Activated T-cell treated with anti-CD3 and anti-CD28 coated beads, Interleukin-2, amount 50 U/mL, for 72 hours (primary cell): ENCODE measurements at places on chromosomes 4 and X. TPM values are rescaled to one million over a fixed set of nuclear protein-coding genes. Genes with fewer than 3 reads are reported as not detected.

Gene HSFX4
- total RNA-seq = not detected

Gene FAAH2
- total RNA-seq = 29.4 TPM

Gene STARD8
- total RNA-seq = 1.3 TPM

Gene ESX1
- total RNA-seq = not detected

Gene DCAF12L2
- total RNA-seq = not detected

Gene TKTL2
- total RNA-seq = not detected

Gene TSC22D3
- 79.1 TPM for total RNA-seq
